ENCODE measurements at places on chromosomes 1 and 21. TPM values are rescaled to one million over a fixed set of nuclear protein-coding genes. Genes with fewer than 3 reads are reported as not detected.

GRCh38 chr1:172112576-172112975 lies 271.3 kb downstream of the DNM3 start:
- H3K27ac ChIP-seq = no peak overlapping the region
- H3K4me3 ChIP-seq = no peak overlapping the region
- no peaks in the 10 kb centered on the region for H3K36me3 ChIP-seq
- peaks cover 2% of the 10 kb centered on the region for H3K4me1 ChIP-seq

- peaks cover 42% of the 10 kb centered on the region for H3K36me3 ChIP-seq
- H3K27me3 ChIP-seq = no peaks in the 10 kb centered on the region
- H3K4me3 ChIP-seq = no peak overlapping the region
These were observed 25.3 kb upstream of the SDC3 start for GRCh38 chr1:30933874-30934252.

- DNase-seq = no peak
- H3K27me3 ChIP-seq = no peaks in the 10 kb centered on the region
- no peak overlapping the region for H3K27ac ChIP-seq
- H3K4me1 ChIP-seq = no peaks in the 10 kb centered on the region
- H3K4me3 ChIP-seq = no peak overlapping the region
These were observed 543.7 kb downstream of the NPHP4 start for GRCh38 chr1:5448486-5448885.

DNA sequence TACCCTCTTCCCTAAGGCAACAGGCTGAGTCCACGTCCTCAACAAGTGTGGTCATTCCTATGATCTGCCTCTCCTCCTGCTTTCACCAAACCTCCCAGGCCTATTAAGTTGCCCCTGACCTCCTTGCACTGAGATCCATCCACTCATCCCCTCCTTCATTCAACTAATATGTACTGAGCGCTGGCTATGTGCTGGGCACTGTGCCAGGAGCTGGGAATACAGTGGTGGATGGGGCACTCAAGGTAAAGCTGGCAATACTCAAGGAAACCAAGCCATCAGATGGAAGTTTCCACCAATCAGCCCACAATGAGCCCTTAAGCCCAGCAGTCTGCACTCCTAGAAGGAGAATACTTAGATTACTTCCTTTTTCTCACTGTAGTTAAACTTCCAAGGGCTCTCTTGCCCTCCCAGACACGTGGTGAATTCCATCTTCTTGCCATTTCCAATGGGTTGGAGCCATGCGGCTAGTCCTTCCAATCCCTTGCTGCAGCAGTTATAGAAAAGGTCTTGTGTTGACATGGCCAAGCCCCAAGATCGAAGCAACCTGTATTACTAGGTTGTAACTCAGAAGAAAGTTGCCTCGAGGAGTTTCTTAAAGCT lies 279.9 kb upstream of the RUNX1 start:
- no peak overlapping the region for H3K27ac ChIP-seq
- H3K4me1 ChIP-seq = peaks cover 8% of the 10 kb centered on the region
- no peak overlapping the region for H3K4me3 ChIP-seq
- H3K27me3 ChIP-seq = no peaks in the 10 kb centered on the region
- DNase-seq = no peak

DNA sequence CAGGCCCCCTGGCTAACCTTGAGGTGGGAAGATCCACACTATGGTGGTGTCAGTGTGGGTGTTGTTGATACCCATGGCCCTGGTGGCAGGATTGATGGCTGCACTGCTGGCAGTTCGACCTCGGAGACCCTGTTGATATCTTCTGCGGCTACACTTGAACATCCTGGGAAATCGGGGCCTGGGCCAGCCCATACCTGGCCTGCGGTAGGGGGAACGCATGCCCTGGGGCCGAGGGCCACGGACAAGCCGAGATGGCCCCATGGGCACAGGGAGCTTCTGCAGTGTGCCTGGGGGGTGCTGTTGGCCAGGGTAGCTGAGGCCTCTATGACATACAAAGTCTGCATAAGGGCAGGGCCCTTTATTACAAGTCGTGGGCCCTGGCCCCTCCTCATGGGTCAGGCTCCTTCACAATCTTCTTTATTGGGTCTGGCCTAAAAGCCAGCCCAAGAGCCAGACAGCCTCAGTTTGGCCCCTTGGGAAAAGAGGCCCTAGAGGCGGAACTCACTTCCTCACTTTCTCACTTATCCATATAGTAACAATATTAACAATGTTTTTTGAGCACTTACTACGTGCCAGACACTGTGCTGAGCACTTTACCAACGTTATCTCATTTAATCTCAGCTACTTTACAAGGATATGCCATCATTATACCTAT lies at the start of gene P3R3URF:
P3R3URF (minus strand) TSS at position 278 of the 655 bp plus-strand sequence; CDS start at position 261, 17 bp downstream.
- H3K36me3 ChIP-seq = no peaks in the 10 kb centered on the region
- peaks cover 5% of the 10 kb centered on the region for H3K4me1 ChIP-seq
- H3K4me3 ChIP-seq = no peak within 1 kb of the TSS
- H3K27ac ChIP-seq = no peak within 1 kb of the TSS

GRCh38 chr1:198848649-198849048 lies 209.8 kb downstream of the PTPRC start:
- no peak overlapping the region for H3K27ac ChIP-seq
- peaks cover 18% of the 10 kb centered on the region for H3K36me3 ChIP-seq
- no peaks in the 10 kb centered on the region for H3K4me1 ChIP-seq
- H3K27me3 ChIP-seq = no peaks in the 10 kb centered on the region
- H3K4me3 ChIP-seq = no peak overlapping the region
- no peak for DNase-seq

DNA sequence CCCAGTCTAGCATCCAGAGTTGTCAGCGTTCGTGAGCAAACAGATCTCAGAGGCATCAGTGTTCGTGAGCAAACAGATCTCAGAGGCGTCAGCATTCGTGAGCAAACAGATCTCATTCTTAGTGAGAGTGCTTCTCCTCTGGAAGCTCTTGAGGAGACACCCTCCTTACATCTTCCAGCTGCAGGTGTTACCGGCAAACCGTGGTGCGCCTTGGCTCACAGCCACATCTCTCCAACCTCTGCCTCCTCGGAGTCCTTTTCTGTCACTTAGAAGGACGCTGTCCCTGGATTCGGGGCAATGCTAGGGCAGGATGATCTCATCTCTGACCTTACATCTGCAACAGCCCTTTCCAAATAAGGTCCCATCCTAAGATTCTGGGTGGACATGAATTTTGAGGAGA lies 14.6 kb upstream of the UMODL1 start:
- peaks cover 20% of the 10 kb centered on the region for H3K4me1 ChIP-seq
- H3K4me3 ChIP-seq = no peak overlapping the region
- peak overlapping the region; percentile 90 for H3K27ac ChIP-seq
- no peaks in the 10 kb centered on the region for H3K36me3 ChIP-seq
- peak; percentile 18 for DNase-seq

GRCh38 chr1:31249854-31250253 lies 10.2 kb upstream of the NKAIN1 start:
- no peak for DNase-seq
- no peak overlapping the region for H3K27ac ChIP-seq
- peaks cover 6% of the 10 kb centered on the region for H3K27me3 ChIP-seq

GRCh38 chr21:46011267-46011967 lies 29.8 kb downstream of the COL6A1 start:
- no peaks in the 10 kb centered on the region for H3K36me3 ChIP-seq
- no peak overlapping the region for H3K4me3 ChIP-seq
- no peaks in the 10 kb centered on the region for H3K4me1 ChIP-seq
- H3K27me3 ChIP-seq = no peaks in the 10 kb centered on the region
- no peak overlapping the region for H3K27ac ChIP-seq

DNA sequence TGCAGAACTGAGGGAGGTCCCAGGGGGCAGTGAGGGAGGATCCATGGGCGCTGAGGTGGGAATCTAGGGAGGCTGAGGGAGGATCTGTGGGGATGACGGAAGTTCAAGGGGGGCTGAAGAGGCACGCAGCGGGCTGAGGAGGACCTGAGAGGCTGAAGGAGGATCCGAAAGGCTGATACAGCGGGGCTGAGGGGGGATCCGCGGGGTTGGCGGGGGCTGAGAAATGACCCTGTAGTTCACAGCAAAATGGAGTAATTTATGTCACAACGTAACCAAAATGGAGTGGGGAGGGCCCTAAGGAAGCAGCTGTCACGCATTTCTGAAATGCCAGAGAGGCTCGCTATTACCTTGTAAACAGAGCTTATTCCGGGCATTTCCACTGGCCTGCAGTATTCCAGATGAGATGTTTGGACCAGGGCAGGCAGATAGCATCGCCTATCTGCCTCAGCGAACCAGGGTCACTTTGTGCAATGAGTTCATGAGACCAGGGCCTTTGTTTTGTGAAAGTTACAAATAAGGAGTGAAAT lies 926 bp upstream of the MRPL55 start:
- peak overlapping the region; percentile 86 for H3K4me3 ChIP-seq
- DNase-seq = peak; percentile 49
- peaks cover 3% of the 10 kb centered on the region for H3K4me1 ChIP-seq

DNA sequence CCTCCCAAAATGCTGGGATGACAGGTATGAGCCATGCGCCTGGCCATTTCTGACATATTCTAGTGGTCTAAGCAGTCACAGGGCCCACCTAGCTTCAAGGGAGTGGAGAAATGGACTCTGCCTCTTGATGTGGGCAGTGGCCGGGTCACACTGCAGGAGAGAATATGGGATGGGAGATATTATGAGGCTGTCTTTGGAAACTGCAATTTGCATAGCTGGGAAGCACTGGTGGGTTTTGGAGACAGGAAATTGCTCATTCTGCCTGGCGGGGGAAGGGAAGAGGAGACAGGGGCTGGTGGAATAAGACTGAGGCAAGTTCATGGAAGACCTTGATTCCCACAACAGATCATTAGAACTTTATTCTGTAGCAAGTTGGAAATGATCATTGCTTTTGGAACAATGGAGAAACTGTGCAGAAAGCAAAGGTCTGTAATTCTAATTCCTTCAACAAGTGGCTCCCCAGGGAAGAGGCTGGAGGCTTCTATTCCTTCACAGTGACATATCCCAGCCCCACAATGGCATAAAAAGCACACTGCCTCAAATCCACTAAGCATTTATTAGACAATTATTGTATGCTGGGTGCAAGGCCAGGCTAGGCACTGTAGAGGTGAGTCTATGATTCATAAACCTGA lies 10.5 kb downstream of the NCMAP start:
- no peak overlapping the region for H3K4me3 ChIP-seq
- H3K36me3 ChIP-seq = no peaks in the 10 kb centered on the region
- DNase-seq = peak; percentile 15
- H3K27ac ChIP-seq = no peak overlapping the region
- no peaks in the 10 kb centered on the region for H3K4me1 ChIP-seq

GRCh38 chr21:34801519-34802132 lies 132.8 kb downstream of the CLIC6 start:
- peaks cover 36% of the 10 kb centered on the region for H3K36me3 ChIP-seq

DNA sequence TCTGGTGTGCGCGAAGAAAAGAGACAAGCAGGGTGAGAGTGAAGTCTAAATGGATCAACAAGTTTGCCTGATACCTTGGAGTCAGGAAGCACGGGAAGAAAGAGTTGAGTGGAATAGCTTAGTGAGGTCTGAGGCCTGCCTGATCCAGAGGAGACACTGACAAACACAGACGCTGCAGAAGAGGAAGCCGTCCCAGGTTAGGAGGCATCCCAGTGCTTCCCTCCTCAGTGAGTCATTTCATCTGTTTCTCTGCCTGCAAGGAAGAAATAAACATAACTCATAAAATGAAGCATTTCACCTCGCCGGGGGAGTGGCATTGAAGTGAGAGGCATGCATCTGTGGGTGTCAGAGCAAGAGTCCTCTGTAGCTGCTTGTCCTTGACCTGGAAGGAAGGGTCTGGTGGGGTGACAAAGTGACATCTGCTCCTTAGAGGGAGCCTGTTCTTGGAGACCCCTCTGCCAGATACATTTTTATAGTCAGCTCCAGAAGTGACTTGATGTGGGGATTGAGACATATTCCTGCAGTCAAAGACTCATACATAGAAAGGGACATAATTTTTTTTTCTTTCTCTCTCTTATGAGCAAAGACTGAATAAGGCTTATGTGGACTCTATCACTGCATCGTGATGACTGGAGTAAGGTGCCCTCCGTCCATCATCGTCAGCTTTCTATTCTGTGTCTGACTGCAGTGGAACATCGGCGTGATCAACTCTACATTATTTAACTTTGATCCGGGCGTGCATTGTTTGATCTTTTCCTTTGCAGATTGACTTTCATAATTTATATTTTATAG lies 256.7 kb downstream of the KIF26B start:
- H3K4me1 ChIP-seq = peaks cover 6% of the 10 kb centered on the region
- peak; percentile 75 for DNase-seq
- H3K27ac ChIP-seq = peak overlapping the region; percentile 52

GRCh38 chr1:113983391-113983790 lies 4.1 kb downstream of the OLFML3 start:
- H3K27me3 ChIP-seq = no peaks in the 10 kb centered on the region
- no peak for DNase-seq
- H3K36me3 ChIP-seq = peaks cover 2% of the 10 kb centered on the region
- peak overlapping the region; percentile 60 for H3K27ac ChIP-seq
- H3K4me1 ChIP-seq = peaks cover 19% of the 10 kb centered on the region

- H3K4me1 ChIP-seq = peaks cover 10% of the 10 kb centered on the region
- DNase-seq = peak; percentile 49
- no peak overlapping the region for H3K27ac ChIP-seq
These were observed 11.2 kb upstream of the XPR1 start for GRCh38 chr1:180620581-180620980.

GRCh38 chr1:158969166-158969565 lies 37.8 kb downstream of the PYHIN1 start:
- no peak overlapping the region for H3K27ac ChIP-seq
- no peaks in the 10 kb centered on the region for H3K4me1 ChIP-seq
- H3K27me3 ChIP-seq = no peaks in the 10 kb centered on the region

DNA sequence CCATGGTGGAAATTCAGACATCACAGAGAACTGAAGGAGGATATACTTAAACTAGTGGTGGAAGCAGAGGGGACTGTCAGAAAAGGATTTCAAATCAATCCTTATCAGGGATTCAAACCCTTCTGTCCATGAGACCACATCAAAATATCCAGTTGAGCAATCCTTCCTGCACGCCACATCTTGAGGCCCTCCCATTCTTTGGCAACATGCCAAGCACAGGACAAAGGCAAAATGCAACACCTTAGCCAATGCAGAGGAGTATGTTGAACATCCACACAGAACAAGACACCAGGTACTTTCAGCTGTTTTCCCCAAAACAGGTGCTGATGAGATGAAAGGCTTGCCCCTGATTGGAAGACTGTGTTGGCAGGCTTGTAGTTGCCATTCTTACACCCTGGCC lies 81.8 kb upstream of the PLXNA2 start:
- no peaks in the 10 kb centered on the region for H3K27me3 ChIP-seq
- no peak for DNase-seq
- H3K4me3 ChIP-seq = no peak overlapping the region
- no peaks in the 10 kb centered on the region for H3K4me1 ChIP-seq

The KIF21B gene
- total RNA-seq = 0.36 TPM

The G0S2 gene
- total RNA-seq = 0.36 TPM

The APOBEC4 gene
- total RNA-seq = not detected

The TRIM67 gene
- total RNA-seq = not detected

The DESI2 gene
- total RNA-seq = 43.6 TPM

The SAMD11 gene
- 5.9 TPM for total RNA-seq

The KLHDC9 gene
- total RNA-seq = 0.18 TPM

The TMEM82 gene
- not detected for total RNA-seq

The KLHL21 gene
- 12.0 TPM for total RNA-seq

The LCE3E gene
- total RNA-seq = not detected

The OR2G6 gene
- total RNA-seq = not detected

The TACSTD2 gene
- total RNA-seq = not detected

The DCST1 gene
- not detected for total RNA-seq

The CYB561D1 gene
- total RNA-seq = 5.7 TPM

The CNKSR1 gene
- 0.28 TPM for total RNA-seq

The HPCA gene
- total RNA-seq = not detected

Data from IMR-90 (cell line).